Thyroid gland (tissue), 4 donors: ENCODE measurements at places on chromosomes 12 and 14. TPM values are rescaled to one million over a fixed set of nuclear protein-coding genes. Genes with fewer than 3 reads are reported as not detected.
A peak's percentile ranks its signal among the peaks of the same experiment; 100 is the strongest.

Gene PRKD1
- total RNA-seq, result 15.2 TPM

Gene MMAB
- 82.2 TPM for total RNA-seq

Gene SDR9C7
- total RNA-seq, result not detected

- DNase-seq, result no peak
Measured at GRCh38 chr12:123063535-123063934, 83.1 kb downstream of the ARL6IP4 start.

DNA sequence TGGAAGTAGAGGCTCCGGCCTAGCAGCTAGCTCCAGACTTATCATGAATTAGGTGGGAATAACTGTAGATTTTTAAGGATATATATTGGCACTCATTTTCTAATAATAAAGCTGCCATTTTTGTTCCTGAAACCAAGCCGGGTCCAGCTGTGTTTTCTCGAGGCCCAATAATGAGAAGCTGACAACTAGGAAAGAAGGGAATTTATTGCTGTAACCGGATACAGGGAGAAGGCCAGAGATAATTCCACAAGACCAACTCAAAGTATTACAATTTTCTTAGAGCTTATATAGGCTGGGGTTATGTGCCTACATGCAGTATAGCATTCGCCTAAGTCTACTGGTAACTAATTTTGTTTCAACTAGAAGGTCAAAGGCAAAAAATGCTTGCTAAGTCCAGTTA is 122.3 kb upstream of the FBXO33 start:
- DNase-seq, result no peak

DNA sequence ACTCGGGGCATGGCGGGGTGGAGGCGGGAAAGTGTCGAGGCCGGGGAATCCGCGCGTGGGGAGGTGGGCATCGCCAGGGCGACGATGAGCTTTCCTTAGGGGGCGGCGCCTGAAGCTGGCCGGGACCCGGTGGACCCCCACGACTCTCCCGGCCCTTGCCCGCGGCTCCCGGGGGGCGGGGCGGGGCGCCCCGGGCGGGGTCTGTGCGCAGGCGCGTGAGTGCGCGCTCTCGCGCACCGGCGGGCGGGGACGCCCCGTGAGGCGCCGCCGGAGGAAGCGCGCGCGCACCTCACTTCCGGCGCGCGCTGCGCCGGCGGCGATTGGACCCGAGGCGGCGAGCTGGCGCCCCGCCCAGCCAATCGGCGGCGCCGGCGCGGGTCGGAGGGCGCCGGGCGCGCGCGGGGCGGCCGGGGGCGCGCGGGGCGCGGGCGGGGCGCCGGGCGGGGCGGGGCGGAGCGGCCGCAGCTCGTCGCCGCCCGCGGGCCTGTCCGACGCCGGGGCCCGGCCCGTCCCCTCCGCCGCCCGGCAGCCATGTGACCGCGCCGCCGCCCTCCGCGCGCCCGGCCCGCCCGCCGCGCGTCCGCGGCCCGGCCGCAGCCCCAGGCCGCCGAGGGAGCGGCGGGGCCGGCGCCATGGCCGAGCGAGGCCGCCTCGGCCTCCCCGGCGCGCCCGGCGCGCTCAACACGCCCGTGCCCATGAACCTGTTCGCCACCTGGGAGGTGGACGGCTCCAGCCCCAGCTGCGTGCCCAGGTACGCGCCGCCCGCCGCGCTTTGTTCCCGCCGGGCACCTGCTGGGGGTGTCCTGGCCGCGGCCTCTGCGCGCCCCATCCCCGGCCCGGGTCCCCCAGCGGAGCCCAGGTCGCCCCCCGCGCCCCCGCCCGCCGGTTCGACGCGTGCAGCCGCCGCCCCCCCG is at the start of gene PACS2:
Gene PACS2, plus strand, starts transcription at position 462 of the 914 bp plus-strand sequence. Its CDS starts 171 bp downstream, at position 633.
- peak; percentile 76 for DNase-seq

DNA sequence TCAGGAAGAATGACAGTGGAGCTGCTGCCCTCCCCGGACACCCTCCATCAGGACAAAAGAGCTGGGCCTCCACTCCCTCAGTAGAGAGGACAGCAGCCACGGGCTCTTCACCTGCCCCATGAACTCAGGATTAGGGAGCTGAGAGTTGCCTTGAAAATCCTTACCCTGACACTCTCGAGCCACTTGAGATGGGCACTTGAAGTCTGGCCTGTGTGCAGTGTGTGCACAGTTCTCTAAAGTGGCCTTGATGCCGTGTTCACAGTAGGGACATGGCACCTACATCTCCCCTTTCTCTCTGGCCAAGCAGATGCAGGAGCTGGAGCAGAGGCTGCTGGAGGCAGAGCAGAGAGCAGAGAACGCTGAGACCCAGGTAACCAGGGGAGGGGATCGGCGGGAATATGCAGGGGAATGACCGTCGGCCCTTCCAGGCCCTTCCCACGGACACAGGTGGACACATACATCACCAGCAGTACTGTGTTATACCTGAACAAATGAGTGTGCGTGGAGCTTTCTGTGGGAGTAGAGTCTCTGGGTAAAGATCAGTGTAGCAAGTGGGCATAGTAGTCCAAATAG is 22.5 kb downstream of the PLEKHH1 start:
- DNase-seq, result peak; percentile 61

GRCh38 chr14:91103116-91103515 is 10.8 kb upstream of the DGLUCY start:
- no peak for DNase-seq

DNA sequence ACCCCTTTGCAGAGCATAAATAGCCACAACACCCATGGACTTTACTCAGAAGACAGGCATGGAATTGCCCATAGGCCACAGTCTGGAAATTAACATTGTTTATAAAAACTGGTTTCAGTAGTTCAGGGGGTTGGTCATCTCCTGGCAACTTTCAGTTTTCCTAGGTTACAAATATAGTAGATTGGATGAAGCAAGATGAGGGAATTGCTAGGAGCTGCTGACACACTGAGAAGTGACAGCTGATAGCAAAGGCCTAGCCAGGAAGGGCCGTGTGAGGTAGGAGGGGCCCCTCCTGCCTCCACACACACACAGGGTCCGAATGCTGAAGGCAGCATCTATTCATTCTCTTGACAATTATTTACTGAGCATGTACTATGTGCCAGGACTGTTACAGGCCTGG is 8.3 kb downstream of the GALNT16 start:
- no peak for DNase-seq
